Activated CD8-positive, alpha-beta memory T cell treated with anti-CD3 and anti-CD28 coated beads, Interleukin-2, amount 50 U/mL, for 4 hours (primary cell): ENCODE measurements at places on chromosomes 6 and 20.
A peak's percentile ranks its signal among the peaks of the same experiment; 100 is the strongest.

- no peak for DNase-seq
Observed at GRCh38 chr20:4169360-4170190, 154.2 kb upstream of the RNF24 start.

DNA sequence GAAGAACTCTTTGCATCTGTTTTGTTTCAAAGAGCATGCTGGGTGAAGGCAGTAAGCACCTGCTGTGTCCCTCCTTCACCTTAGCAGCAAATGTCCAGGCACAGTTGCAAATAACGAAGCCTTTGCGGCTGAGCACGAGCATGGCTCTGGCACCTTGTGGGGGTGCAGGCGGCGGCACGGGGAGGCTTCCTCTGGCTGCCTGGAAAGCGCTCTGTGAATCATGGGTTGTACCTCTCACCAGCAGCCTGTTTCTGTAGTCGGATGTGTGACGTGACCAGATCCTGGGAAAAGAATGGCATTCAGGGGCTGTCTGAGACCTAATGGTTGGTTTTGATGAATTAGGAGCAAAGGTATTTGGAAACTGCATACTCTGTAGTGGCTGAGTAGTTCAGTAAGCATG, 144.8 kb downstream of the DTNBP1 start:
- no peak for DNase-seq

DNA sequence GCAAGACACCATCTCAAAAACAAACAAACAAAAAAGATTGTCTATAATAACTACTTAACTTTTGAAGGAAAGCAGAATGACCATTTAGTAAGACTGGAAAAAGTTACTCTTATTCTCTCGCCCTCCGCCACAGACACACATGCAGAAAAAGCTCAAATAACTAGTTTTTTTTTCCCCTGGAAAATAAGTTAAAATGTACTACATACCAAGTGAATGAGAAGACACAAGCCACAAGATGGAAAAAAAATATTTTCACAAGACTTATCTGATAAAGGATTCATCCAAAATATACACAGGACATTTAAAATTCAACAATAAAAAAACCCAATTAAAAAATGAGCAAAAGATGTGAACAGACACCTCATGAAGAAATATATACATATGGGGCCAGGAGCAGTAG, 31.9 kb downstream of the NUDT3 start:
- no peak for DNase-seq

DNA sequence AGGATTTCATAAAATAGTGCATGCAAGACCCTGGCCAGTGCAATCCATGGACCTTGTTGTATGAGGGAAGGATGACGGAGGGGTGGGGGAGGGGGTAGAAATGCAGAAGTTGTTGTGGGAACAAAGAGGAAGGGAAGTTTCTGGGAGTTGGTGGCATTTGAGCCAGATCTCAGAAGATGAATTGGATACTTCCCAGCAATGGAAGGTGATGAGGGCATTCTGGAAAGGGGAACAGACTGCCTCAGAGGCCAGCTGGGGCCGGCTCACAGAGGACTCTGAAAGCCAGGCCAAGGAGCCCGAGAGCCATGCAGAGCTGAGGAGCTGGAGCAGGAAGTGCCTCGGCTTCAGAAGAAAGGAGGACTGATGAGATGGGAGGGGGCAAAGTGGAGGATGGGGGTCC, 2.7 kb downstream of the TMEM74B start:
- DNase-seq = no peak

- no peak for DNase-seq
Observed at GRCh38 chr6:170094686-170095272, 196.1 kb downstream of the DLL1 start.

- peak; percentile 4 for DNase-seq
Observed at GRCh38 chr20:64131406-64131805, 24.0 kb upstream of the NPBWR2 start.

- no peak for DNase-seq
Observed at GRCh38 chr6:105817370-105817769, 268.8 kb upstream of the PRDM1 start.

GRCh38 chr6:27838945-27839625, 73.1 kb downstream of the OR2B2 start:
- DNase-seq = peak; percentile 36

DNA sequence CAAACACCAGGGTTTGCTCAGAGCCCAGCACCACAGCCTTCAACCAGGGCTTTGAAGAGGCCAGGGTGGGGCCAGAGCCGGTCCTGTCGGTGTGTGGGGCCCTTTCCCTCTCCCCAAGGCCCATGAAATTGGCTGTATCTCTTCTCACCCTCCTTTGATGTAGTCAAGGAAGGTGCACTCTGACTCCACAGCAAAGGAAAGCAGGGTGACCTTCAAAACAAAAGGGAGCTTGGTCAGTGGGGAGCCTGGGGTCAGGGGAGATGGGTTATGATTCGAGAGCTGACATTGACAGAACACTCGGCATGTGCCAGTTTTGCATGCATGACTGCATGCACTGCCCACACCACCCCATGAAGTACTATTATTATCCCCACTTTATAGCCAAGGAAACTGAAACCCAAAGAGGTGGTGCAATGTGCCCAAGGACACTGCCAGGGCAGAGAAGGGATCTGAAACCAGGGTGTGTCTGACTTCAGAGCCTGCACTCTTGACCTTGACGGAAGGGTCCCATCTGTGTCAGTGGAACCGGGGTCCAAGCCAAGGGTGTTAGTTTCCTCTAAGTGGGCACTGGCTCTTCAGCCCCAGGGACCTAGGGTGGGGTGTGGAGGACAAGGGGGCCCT, 55.4 kb downstream of the RAB44 start:
- DNase-seq = no peak

DNA sequence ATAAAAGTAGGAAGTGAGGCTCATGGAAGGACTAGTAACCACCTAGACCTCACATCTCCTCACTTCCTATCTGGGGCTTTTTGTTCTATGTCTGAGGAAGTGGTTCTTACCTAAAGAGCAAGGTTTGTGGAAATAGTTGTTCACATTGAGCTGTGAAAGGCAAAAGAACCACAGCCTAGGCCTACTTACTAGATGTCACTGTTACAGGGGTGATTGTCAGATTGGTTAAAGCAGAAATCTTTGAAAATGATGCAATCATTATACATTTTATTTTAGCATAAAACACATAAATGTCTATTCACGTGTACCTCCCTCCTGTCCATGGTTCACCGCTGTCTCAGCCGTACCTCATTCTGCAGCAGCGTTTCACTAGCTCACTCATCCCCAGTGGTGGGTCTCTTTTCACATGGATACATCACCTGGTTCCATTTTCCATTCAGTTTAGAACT, 268.8 kb downstream of the TMEM242 start:
- DNase-seq = peak; percentile 41

GRCh38 chr6:5084360-5084780, 771 bp upstream of the PPP1R3G start:
- DNase-seq = no peak

- DNase-seq = no peak
Observed at GRCh38 chr6:23350752-23351453, 775.1 kb upstream of the NRSN1 start.

DNA sequence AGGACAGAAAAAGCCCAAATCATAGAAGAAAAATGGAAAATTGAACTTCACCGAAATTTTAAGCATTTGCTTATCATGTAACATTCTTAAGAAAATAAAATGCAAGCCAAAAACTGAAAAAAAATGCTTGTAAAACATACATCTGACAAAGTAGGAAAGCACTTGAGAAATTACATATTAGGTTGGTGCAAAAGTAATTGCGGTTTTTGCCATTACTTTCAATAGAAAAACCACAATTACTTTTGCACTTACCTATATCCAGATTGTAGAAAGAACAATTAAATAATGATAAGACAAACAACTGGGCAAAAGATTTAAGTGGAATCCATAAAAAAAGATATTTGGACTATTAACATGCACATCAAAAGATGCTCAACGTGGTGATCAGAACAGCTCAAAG, 146.2 kb downstream of the TBXT start:
- DNase-seq = no peak

- peak; percentile 51 for DNase-seq
Observed at GRCh38 chr6:43773050-43773979, 3.3 kb downstream of the VEGFA start.

DNA sequence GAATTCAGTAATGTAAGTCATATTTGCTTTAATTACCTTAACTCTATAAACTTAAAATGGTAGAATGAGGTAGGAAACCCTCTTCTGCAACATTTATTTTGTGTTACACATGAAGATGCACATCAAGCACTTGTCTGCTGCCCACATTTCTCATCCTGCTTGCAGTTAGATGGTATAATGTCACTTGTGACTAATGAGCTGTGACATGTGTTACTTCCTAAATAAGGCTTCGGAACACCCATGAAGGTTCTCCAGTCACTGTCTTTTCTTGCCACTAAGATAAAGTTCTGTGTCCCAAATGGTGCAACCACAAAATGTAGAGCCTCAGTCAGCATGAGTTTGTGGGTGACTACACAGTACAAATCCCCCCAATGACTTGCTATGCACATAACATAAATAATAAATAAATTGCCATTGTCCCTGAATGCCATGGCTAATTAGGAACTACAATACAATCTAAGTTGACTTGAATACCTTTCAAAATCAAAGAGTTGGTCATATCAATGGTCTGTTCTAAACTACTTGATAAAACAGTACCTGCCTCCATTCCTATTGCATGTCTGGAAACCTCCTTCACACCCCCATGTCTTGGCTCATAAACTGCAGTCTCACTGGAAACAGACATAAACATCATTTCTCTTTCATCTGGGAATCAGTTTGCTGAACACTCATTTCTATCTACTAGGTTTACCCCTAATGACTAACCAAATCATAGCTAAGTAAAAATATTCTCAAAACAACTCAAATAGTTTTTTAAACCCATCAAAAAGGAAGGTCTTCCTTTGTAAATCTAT, 157.2 kb downstream of the PTPRK start:
- DNase-seq = no peak

DNA sequence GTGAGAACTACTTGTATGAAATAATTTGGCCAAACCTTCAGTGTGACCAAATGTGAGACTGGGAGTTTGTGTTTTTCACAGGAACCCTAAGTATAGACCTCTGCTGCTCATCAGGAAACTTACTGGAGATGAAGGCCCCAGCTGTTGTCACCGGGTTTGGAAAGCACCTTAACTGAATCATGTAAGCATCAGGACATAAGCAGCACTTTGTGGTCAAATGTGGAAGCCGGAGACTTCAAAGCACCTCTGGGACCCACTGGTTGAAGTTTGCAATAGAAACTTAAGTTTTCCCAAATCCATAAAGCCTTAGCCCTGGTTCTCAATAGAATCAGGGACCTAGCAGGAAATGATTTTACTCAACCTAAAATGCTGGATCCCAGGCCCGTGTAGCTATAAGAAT, 14.3 kb downstream of the TTPAL start:
- no peak for DNase-seq

DNA sequence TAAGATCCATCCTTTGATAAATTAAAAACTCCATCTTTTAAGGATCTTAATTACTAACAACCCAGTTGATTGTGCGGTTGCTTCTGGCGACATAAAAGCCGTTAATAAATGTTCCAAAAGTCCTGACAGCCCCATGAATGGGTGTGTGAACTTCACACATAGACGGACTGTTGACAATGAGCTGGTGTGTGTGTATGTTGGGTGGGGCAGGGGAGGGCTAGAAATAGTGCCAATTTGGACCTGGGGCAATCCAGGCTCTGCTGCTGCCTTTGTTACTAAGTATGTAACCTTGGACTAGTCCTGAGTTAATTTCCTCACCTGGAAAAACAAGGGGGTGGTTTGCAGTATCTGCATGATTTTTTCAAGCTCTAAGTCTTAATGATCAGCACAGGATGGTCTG, 4.2 kb downstream of the MAS1 start:
- no peak for DNase-seq

DNA sequence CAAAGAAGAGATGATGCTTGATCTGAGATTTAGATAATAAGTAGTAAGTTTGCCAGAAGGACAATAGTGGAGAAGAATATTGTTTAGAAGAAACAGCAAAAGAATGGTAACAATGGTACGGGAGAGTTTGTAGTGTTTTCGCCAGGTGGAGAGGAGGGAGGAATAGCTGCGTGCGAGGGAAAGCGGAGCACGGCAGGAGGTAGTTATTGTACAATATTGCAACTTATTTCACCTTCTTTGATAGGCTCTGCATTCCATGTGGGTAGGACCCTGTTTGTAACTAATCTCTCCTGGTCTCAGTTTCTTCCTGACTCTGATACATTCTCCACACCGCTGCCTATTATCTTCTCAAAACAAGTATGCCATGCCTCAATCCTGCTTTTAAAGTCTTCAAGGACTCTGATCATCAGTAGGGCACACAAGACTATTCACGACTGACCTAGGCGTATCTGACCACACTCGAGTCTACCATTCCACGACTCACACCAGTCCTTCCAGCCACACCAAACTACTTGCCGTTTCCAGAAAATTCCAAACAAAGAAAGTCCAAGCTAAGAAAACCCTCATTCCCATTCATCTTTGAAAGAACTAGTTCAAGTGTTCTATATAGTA, 1.1 kb downstream of the PPIL4 start:
- no peak for DNase-seq

DNA sequence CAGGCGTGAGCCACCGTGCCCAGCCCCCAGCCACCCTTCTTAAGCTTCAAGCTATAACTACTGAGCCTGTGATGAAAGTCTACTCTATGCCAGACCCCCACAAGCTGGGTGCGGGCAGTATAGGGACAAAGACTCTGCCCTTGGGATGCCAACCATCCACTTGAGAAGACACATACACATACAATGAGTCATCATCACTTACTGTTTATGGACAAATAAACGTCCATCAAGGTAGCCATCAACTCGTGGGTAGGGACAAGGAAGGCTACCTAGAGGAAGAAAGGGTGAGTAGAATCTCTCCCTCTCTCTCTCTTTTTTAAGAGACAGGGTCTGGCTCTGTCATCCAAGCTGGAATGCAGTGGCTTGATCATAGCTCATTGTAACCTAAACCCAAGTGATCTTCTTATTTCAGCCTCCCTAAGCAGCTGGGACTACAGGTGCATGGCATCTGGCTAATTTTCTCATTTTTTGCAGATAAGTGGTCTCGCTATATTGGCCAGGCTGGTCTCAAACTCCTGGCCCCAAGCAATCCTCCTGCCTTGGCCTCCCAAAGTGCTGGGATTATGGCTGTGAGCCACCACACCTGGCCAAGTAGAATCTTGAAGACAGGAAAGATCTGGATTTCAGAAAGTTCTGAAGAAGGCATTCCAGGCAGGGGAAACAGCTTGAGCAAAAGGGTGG, 2.6 kb upstream of the TP53INP2 start:
- DNase-seq = no peak

DNA sequence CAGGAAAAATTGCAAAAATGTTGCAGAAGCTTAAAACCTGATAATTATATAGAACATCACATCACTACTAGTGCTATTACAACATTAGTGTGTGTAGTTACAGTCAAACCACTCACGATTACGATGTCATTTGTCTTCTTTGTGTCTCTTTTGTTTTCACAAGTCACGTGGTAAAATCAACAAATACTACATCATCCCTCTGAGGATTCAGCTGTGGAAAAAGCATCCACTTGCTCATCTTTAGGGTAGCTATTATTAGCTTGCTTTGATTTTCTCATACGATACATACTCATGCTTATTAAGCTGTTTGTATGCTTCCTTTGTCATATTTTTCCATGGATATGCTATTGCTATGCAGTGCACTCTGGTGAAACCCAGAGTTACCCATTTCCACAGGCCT, 22.2 kb upstream of the ATXN1 start:
- DNase-seq = no peak

- no peak for DNase-seq
Observed at GRCh38 chr20:39176457-39176856, 214.3 kb downstream of the DHX35 start.

GRCh38 chr20:15242773-15243172, 905.4 kb upstream of the FLRT3 start:
- DNase-seq = no peak

GRCh38 chr6:17930321-17930993, 57.0 kb downstream of the KIF13A start:
- DNase-seq = no peak

GRCh38 chr20:59765599-59766177, 161.3 kb downstream of the PHACTR3 start:
- no peak for DNase-seq
